Activated CD8-positive, alpha-beta T cell treated with anti-CD3 and anti-CD28 coated beads, Interleukin-2, amount 10 ng/mL, durations not matched to agents 7 days and 5 days (primary cell): ENCODE measurements at places on chromosomes 13 and 19.

- H3K36me3 ChIP-seq: peaks cover 2% of the 10 kb centered on the region
- DNase-seq: no peak
- no peaks in the 10 kb centered on the region for H3K4me1 ChIP-seq
- H3K27ac ChIP-seq: no peak overlapping the region
- no peak overlapping the region for H3K4me3 ChIP-seq
- no peaks in the 10 kb centered on the region for H3K27me3 ChIP-seq
Observed at GRCh38 chr19:15137777-15138176, 30.6 kb downstream of the SYDE1 start.

GRCh38 chr19:3363841-3364500 lies 2.4 kb upstream of the NFIC start:
- H3K27ac ChIP-seq: no peak overlapping the region
- peaks cover 16% of the 10 kb centered on the region for H3K27me3 ChIP-seq
- DNase-seq: no peak
- no peaks in the 10 kb centered on the region for H3K36me3 ChIP-seq
- peaks cover 33% of the 10 kb centered on the region for H3K4me1 ChIP-seq
- no peak overlapping the region for H3K4me3 ChIP-seq

GRCh38 chr19:14164724-14165493 lies 28.5 kb upstream of the ASF1B start:
- H3K27me3 ChIP-seq: no peaks in the 10 kb centered on the region
- no peak for DNase-seq
- no peak overlapping the region for H3K27ac ChIP-seq

- no peak overlapping the region for H3K27ac ChIP-seq
- no peak overlapping the region for H3K4me3 ChIP-seq
- H3K4me1 ChIP-seq: no peaks in the 10 kb centered on the region
- peaks cover 45% of the 10 kb centered on the region for H3K27me3 ChIP-seq
- no peaks in the 10 kb centered on the region for H3K36me3 ChIP-seq
- DNase-seq: no peak
Observed at GRCh38 chr19:46191972-46192371, 37.6 kb upstream of the IGFL1 start.

DNA sequence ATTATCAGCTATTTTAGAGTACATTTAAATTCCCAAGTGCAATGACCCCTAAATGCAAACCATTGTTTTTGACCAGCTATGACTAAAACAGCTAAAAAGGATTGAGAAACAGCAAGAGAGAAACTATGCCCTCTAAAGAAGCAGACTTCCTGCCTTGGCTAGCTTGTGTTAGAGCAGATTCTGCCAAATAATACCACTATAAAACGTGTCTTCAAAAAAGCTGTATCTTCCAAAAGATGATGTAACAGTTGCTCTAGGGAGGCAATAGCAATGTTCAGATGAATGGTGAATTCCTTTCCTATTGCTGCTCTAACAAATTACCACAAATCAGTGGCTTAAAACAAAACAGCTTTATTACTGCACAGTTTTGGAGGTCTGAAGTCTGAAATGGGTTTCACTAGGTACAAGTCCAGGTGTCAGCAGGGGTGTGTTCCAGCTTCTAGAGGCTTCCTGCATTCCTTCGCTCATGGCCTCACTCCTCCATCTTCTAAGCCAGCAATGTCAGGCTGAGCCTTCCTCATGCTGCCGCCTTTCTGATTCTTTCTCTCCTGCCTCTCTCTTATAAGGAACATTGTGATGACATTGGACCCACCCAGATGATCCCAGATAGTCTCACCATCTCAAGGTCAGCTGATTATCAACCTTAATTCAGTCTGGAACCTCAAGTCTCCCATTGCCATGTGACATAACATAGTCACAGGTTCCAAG lies 84.5 kb downstream of the LRRC63 start:
- peaks cover 24% of the 10 kb centered on the region for H3K36me3 ChIP-seq
- H3K27ac ChIP-seq: peak overlapping the region; percentile 98
- no peaks in the 10 kb centered on the region for H3K27me3 ChIP-seq
- peaks cover 46% of the 10 kb centered on the region for H3K4me1 ChIP-seq
- peak overlapping the region; percentile 68 for H3K4me3 ChIP-seq

- H3K4me3 ChIP-seq: no peak overlapping the region
- no peak for DNase-seq
Observed at GRCh38 chr19:38700902-38701454, 43.3 kb downstream of the CAPN12 start.

DNA sequence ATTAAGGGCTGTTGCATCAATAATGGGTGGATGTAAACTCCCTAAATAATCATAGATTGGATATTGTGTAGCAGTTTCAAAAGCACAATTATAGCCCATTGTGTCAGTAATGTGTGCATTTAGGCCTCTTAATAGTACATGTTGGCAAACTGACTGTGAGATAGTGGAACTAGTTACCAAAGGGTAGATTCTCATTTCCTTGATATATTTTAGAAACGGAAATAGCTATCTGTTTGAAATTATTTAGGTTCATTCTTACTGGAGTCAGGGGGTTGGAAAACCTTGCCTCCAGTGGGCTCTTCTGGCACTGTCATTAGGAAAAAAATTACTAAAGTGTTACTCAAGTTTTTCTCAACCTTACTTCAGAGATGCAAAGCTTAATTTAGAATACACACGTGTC lies 1074.9 kb downstream of the PCDH17 start:
- no peak overlapping the region for H3K4me3 ChIP-seq
- H3K4me1 ChIP-seq: no peaks in the 10 kb centered on the region
- H3K36me3 ChIP-seq: no peaks in the 10 kb centered on the region

DNA sequence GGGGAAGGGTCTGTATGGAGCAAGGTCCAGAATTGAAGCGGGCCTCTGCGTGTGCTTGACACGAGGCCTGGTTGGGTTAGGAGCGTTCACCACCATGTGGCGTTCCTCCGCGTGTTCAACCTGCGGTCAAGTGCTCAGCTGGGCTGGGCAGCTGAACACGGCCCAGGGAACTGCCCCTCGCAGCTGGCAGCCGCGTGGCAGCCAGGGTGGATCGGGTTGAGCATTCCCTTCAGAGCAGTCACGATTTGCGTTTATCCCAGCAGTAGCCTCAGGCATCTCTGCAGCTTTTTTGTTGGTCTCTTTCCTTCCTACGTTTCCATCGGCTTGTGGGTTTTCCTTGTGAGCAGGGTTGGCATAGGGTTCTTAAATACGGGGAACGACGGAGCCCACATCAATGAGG lies 28.7 kb upstream of the F2RL3 start:
- no peaks in the 10 kb centered on the region for H3K36me3 ChIP-seq
- H3K27ac ChIP-seq: no peak overlapping the region
- no peak for DNase-seq
- H3K27me3 ChIP-seq: no peaks in the 10 kb centered on the region
- no peak overlapping the region for H3K4me3 ChIP-seq
- peaks cover 16% of the 10 kb centered on the region for H3K4me1 ChIP-seq

GRCh38 chr13:68057836-68058235 lies 827.7 kb upstream of the PCDH9 start:
- no peaks in the 10 kb centered on the region for H3K36me3 ChIP-seq
- no peak for DNase-seq
- no peak overlapping the region for H3K4me3 ChIP-seq
- H3K27ac ChIP-seq: no peak overlapping the region
- no peaks in the 10 kb centered on the region for H3K4me1 ChIP-seq
- H3K27me3 ChIP-seq: no peaks in the 10 kb centered on the region

- peaks cover 47% of the 10 kb centered on the region for H3K4me1 ChIP-seq
- H3K27ac ChIP-seq: peak overlapping the region; percentile 49
- no peak for DNase-seq
- H3K27me3 ChIP-seq: no peaks in the 10 kb centered on the region
- peaks cover 40% of the 10 kb centered on the region for H3K36me3 ChIP-seq
Observed at GRCh38 chr13:40764587-40765403, 6.2 kb downstream of the MRPS31 start.

DNA sequence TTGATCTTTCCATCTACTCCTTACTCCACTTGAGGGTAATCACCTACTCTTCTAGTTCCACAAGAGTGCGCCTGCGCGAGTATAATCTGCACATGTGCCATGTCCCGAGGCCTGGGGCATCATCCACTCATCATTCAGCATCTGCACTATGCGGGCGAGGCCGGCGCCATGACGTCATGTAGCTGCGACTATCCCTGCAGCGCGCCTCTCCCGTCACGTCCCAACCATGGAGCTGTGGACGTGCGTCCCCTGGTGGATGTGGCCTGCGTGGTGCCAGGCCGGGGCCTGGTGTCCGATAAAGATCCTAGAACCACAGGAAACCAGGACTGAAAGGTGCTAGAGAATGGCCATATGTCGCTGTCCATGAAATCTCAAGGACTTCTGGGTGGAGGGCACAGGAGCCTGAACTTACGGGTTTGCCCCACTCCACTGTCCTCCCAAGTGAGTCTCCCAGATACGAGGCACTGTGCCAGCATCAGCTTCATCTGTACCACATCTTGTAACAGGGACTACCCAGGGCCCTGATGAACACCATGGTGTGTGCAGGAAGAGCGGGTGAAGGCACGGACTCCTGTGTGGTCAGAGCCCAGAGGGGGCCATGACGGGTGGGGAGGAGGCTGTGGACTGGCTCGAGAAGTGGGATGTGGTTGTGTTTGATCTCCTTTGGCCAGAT lies 2.7 kb upstream of the KLK2 start:
- no peaks in the 10 kb centered on the region for H3K36me3 ChIP-seq
- no peak overlapping the region for H3K27ac ChIP-seq
- H3K27me3 ChIP-seq: peaks cover 20% of the 10 kb centered on the region
- H3K4me3 ChIP-seq: no peak overlapping the region
- H3K4me1 ChIP-seq: no peaks in the 10 kb centered on the region

GRCh38 chr13:97004096-97004876 lies 10.0 kb upstream of the OXGR1 start:
- H3K27ac ChIP-seq: no peak overlapping the region
- no peak overlapping the region for H3K4me3 ChIP-seq
- no peaks in the 10 kb centered on the region for H3K4me1 ChIP-seq
- H3K36me3 ChIP-seq: no peaks in the 10 kb centered on the region

- H3K27ac ChIP-seq: no peak overlapping the region
- H3K36me3 ChIP-seq: peaks cover 3% of the 10 kb centered on the region
- H3K4me3 ChIP-seq: no peak overlapping the region
- H3K27me3 ChIP-seq: peaks cover 8% of the 10 kb centered on the region
- no peak for DNase-seq
- H3K4me1 ChIP-seq: peaks cover 30% of the 10 kb centered on the region
Observed at GRCh38 chr19:35431145-35431807, 16.8 kb upstream of the FFAR2 start.

- H3K27ac ChIP-seq: no peak overlapping the region
- H3K4me1 ChIP-seq: peaks cover 37% of the 10 kb centered on the region
- H3K27me3 ChIP-seq: no peaks in the 10 kb centered on the region
Observed at GRCh38 chr13:48315969-48316650, 12.6 kb downstream of the RB1 start.

DNA sequence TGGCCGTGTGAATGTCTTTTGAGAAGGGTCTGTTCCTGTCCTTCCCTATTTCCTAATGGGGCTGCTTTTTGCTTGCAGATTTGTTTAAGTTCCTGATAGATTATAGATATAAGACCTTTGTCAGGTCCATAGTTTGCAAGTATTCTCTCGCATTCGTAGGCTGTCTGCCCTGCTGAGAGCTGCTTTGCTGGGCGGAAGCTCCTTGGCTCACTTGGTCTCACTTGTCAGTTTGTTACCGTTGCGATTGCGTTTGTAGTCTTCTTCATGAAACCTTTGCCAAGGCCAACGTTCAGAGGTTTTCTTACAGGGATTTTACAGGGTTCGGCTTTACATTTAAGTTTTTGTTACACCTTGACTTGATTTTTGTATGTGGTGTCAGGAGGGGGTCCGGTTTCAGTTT lies 44.0 kb upstream of the TFDP1 start:
- no peaks in the 10 kb centered on the region for H3K4me1 ChIP-seq
- H3K4me3 ChIP-seq: no peak overlapping the region
- no peak for DNase-seq
- H3K27ac ChIP-seq: no peak overlapping the region

DNA sequence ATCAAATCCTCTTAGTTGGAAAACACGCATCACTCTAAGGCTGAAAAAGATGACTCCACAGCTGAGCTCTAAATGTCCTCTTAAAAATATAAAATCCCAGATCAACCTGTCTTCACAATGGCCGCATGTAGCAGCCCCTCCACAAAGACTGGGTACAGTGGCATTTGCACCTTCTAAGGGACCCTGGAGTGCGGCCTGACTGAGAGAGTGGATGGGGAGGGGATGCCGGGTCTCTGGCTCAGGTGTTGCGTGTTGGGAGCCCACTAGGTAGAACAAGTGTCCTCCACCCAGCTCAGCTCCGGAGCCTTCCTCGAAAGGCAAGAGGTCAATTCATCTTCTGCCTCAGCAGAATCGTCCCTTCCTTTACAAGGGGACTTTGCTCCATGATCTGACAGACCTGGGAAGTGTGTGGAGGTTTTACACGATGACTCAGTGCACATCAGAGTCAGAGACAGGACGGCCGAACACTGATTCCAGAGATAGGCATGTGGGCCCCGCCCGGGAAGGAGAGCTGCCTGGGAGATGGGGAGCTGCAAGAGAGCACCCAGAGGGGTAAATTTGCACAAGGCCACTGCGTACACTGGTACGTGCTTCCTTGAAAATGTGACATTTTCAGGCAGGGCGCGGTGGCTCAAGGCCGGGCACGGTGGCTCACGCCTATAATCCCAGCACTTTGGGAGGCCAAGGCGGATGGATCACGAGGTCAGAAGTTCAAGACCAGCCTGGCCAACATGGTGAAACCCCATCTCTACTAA lies 23.5 kb upstream of the SLC15A1 start:
- H3K27ac ChIP-seq: no peak overlapping the region
- H3K27me3 ChIP-seq: peaks cover 3% of the 10 kb centered on the region
- no peaks in the 10 kb centered on the region for H3K36me3 ChIP-seq
- no peaks in the 10 kb centered on the region for H3K4me1 ChIP-seq
- DNase-seq: no peak
- no peak overlapping the region for H3K4me3 ChIP-seq

DNA sequence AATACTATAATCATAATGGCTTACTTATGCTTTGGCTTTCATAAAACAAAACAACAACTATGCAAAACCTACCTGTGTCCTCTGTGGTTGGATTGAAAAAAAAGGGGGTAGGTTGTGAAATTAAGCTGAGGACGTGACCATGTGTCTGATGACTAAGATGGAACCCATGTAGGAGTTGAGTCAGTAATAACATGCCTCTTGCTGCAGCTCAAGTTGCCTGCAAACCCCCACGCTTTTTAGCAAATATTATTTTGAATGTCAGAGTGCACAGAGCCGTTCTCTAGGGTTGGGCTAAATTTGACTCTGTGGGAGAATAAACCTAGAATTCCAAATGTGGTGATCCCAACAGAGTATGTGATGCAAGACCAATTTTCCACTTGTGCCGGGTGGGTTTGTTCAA lies 209.3 kb downstream of the KCNRG start:
- no peak overlapping the region for H3K4me3 ChIP-seq
- DNase-seq: no peak
- peaks cover 17% of the 10 kb centered on the region for H3K4me1 ChIP-seq
- H3K27me3 ChIP-seq: peaks cover 10% of the 10 kb centered on the region
- H3K36me3 ChIP-seq: no peaks in the 10 kb centered on the region
- H3K27ac ChIP-seq: no peak overlapping the region

DNA sequence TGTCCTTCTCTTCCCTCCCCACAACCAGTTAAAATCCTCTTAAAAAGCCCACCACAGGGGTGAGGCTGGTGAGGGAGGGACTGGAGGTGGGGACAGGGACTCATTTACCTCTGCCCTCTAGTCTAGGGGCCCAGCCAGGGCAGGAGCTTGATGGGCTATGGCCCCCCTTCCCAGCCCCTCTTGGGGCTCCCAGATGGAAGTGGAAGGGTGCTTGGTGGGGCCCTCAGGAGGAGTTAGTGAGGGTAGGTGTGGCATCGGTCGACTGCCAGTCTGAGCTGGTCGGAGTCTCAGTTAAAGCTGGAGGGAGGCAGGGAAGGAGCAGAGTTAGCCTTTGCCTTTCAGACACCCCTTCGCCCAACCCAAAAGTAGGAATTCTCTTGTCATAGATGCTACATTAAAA lies 10.5 kb downstream of the ZNF526 start:
- no peak for DNase-seq
- peak overlapping the region; percentile 57 for H3K27ac ChIP-seq
- no peaks in the 10 kb centered on the region for H3K27me3 ChIP-seq

- no peak for DNase-seq
- no peaks in the 10 kb centered on the region for H3K36me3 ChIP-seq
- H3K4me1 ChIP-seq: peaks cover 7% of the 10 kb centered on the region
Observed at GRCh38 chr13:45303026-45303425, 38.0 kb downstream of the TPT1 start.
